T-helper 17 cell (primary cell): ENCODE measurements at places on chromosomes 4 and X. TPM values are rescaled to one million over a fixed set of nuclear protein-coding genes. Genes with fewer than 3 reads are reported as not detected.

Gene CT45A2
- not detected for total RNA-seq

Gene MAGEC1
- not detected for total RNA-seq

Gene NXF2B
- total RNA-seq: not detected

Gene TMEM255A
- 0.30 TPM for total RNA-seq

Gene KIT
- 1.1 TPM for total RNA-seq

Gene ZCCHC4
- total RNA-seq: 8.8 TPM

Gene TAF7L
- not detected for total RNA-seq

Gene XAGE5
- not detected for total RNA-seq
